WERI-Rb-1 (cell line): ENCODE measurements at places on chromosomes 2 and 18.
A peak's percentile ranks its signal among the peaks of the same experiment; 100 is the strongest.

GRCh38 chr2:123518367-123518766, 506.7 kb upstream of the CNTNAP5 start:
- no peak for DNase-seq

- DNase-seq = no peak
Measured at GRCh38 chr18:41343808-41344207, 611.2 kb upstream of the PIK3C3 start.

DNA sequence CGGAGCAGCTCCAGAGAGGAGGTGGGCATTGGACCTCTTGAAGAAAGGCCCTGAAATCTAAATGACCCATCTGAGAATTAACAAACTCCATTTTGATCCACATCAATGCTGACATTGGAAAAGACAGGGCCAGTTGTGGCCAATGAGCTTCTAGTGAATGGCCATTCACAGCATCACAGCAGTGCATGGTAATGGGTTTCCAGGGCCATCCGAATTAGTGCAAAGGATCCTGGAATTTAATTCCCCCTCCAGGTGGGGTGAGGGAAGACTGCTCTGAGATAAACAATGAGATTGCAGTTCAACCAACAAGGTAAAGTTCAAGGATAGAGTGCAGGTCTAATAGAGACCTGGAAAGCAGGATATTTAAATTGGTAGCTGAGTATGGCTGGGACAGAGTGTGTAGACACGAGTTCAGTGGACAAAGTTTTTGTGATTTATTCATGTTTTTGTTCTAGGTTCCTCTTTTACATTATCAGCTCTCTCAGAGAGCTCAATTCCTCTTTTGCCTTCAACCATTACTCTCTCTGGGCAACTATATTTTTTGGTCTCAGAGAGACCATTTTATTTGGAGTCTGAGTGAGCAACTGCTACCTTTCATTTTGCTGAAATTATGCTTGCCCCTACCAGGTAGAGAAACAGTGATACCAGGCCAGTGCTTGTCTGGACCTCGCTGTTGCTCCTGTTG, 5.0 kb downstream of the TACR1 start:
- DNase-seq = no peak

GRCh38 chr2:231563378-231563961, 29.2 kb upstream of the TEX44 start:
- peak; percentile 83 for DNase-seq

GRCh38 chr2:15691586-15692310, 100.1 kb downstream of the DDX1 start:
- no peak for DNase-seq

GRCh38 chr2:37080689-37081088, 3.5 kb downstream of the HEATR5B start:
- DNase-seq = no peak

GRCh38 chr18:9008709-9009635, 93.5 kb upstream of the NDUFV2 start:
- DNase-seq = no peak

GRCh38 chr2:9905413-9905812, 46.1 kb upstream of the GRHL1 start:
- no peak for DNase-seq

- DNase-seq = no peak
Measured at GRCh38 chr2:69097148-69097610, 84.2 kb downstream of the ANTXR1 start.
